ENCODE measurements at places on chromosomes 12 and 14. TPM values are rescaled to one million over a fixed set of nuclear protein-coding genes. Genes with fewer than 3 reads are reported as not detected.

DNA sequence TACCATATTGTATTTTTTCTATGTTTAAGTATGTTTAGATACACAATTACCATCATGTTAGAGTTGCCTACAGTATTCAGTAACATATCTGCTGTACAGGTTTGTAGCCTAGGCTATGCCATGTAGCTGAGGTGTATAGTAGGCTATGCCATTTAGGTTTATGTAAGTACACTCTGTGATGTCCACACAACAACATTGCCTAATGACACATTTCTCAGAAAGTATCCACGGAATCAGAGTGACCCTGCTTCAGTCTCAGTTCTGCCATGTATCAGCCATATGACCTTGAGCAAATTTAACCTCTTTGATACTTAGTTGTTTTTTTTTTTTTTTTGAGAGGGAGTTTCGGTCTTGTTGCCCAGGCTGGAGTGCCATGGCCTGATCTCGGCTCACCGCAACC, 12.7 kb downstream of the SUSD6 start:
- peaks cover 4% of the 10 kb centered on the region for H3K4me1 ChIP-seq
- no peak for DNase-seq
- H3K4me3 ChIP-seq: no peak overlapping the region
- no peaks in the 10 kb centered on the region for H3K36me3 ChIP-seq

HPD gene
- total RNA-seq: not detected

- H3K4me1 ChIP-seq: peaks cover 3% of the 10 kb centered on the region
- H3K36me3 ChIP-seq: no peaks in the 10 kb centered on the region
- no peak overlapping the region for H3K4me3 ChIP-seq
- no peak overlapping the region for H3K27ac ChIP-seq
Measured at GRCh38 chr14:26522967-26523366, 74.9 kb downstream of the NOVA1 start.

TMPRSS12 gene
- not detected for total RNA-seq

- H3K36me3 ChIP-seq: no peaks in the 10 kb centered on the region
- no peaks in the 10 kb centered on the region for H3K4me1 ChIP-seq
- no peak overlapping the region for H3K4me3 ChIP-seq
- no peaks in the 10 kb centered on the region for H3K27me3 ChIP-seq
- H3K27ac ChIP-seq: no peak overlapping the region
Measured at GRCh38 chr12:86838260-86838659, 582.1 kb upstream of the MGAT4C start.

DNA sequence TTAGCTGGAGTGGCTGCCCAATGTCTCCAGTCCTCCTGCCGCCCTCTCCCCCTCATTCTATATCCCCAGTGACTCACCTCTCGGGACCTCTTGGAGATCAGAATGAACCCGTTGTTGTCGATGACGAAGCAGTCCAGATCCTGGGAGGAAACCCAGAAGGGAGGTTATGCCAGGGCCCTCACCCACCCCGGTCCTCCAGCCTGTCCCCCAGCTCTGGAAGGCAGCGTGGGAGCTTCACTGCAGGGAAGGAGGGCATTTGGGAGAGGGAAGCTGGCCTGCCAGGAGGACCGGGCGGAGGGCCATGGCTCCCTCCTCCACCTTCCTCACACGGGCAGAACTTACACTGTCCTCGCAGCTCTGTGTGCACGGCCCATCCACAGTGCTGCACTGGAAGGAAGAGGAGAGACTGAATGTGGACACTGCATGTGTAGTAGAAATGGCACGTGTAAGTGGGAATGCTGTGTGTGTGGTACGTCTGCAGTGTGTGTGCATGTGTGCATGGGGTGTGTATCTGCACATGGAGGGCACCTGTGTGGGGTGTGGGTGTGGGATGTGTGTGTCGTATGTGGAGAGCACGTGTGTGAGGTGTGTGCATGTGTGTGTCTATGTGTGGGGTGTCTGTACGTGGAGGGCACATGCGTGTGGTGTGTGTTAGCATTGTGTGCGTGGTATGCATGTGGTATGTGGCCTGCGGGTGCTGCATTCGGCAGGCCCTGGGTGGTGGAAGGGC, 10.0 kb upstream of the LRTM2 start:
- no peaks in the 10 kb centered on the region for H3K4me1 ChIP-seq
- no peaks in the 10 kb centered on the region for H3K36me3 ChIP-seq

GRCh38 chr14:106547735-106548434, 1021.5 kb downstream of the TMEM121 start:
- H3K27me3 ChIP-seq: no peaks in the 10 kb centered on the region
- no peak for DNase-seq
- no peaks in the 10 kb centered on the region for H3K4me1 ChIP-seq
